Endothelial cell of umbilical vein (primary cell): ENCODE measurements at places on chromosomes 11 and 22. TPM values are rescaled to one million over a fixed set of nuclear protein-coding genes. Genes with fewer than 3 reads are reported as not detected.

DNA sequence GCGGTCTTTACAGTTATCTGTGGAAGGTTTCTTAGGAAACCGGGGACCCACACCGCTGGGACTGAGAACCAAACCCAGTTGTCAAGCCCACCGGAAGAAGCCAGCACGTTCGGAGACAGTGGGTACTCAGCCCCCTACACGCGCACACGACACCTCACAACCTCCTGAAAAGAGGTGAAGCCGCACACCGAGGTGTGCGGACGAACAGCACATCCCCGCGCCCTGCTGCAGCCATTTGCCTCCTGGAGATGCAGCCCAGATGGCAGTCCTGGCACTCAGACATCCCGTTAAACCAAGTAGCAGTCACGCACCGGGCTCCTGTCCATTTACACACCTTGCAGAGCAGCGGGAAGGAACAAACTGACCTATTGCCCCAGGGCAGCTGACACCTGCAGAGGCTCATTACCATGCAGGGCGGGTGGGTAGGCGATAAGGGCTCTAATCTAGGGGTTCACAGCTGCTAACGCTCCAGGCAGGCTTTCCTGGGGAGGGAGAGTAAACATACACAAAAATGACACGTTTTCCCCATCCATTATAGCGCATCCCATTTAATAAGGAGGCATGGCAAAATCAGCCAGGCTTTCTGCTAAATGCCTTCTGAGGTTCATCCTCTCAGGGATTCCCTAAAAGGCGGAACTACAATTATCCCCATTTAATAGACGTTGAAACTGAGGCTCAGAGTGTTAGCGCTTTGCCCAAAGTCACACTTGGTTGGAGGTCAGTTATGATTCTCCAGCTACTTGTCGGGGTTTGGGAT lies 864 bp upstream of the EHBP1L1 start:
- peak; percentile 46 for DNase-seq

DNA sequence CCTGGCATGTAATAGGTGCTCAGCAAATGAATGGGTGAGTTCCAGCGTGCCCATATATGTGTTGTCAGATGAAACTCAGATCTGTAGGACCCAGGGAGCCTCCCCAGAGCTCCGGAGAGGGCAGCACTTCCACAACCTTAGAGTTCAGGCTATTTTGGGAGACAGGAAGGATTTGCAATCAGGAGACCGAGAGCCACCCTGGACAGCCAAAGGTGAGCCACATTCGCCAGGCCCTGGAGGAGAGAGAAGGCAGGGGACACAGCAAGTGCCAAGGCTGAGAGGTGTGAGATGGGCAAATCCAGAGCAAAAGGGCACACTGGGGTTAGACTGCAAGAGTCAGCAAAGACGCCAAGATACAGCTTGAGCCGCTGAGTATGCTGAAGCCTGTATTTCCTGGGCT lies 66.4 kb downstream of the CD82 start:
- no peak for DNase-seq

DNA sequence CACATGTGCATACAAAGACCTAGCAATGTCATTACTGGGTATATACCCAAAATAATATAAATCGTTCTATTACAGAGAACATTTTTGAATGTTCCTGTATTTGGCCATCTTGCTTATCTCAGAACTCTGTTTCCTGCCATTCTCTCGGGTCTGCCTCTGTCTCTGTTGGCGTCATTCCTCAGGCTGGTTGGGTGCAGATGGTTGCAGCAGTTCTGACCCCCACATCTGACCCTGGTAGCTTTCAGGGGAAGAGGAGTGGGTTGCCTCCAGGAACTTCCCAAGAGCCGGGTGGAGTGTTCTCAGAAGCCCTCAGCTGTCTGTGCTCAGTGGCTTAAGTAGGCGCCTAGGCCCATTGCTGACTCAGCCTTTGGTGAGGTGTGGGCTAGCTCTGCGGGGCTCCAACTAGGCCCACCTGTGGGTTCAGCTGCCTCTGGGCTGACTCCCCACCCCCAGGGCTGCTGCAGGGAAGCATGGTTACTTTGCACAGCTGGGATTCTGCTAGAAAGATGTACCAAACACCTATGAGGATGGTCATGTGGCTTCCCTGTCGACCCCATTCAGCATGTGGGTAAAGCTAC lies 114.0 kb downstream of the TBC1D22A start:
- DNase-seq: peak; percentile 73

DNA sequence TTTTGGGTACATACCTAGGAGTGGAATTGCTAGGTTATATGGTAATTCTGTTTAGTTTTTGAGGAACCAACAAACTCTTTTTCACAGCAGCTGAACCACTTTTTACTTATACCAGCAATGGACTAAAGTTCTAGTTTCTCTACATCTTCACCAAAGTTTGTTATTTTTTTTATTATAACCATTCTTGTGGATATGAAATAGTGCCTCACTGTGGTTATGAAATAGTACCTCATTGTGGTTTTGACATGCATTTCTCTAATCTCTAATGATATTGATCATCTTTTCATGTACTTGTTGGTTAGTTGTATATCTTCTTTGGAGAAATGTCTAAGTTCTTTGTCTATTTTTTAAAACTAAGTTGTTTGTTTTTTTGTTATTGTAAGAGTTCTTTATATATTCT lies 27.2 kb downstream of the STIM1 start:
- DNase-seq: no peak

- DNase-seq: no peak
Measured at GRCh38 chr11:127233998-127234397, 233.4 kb upstream of the KIRREL3 start.

DNA sequence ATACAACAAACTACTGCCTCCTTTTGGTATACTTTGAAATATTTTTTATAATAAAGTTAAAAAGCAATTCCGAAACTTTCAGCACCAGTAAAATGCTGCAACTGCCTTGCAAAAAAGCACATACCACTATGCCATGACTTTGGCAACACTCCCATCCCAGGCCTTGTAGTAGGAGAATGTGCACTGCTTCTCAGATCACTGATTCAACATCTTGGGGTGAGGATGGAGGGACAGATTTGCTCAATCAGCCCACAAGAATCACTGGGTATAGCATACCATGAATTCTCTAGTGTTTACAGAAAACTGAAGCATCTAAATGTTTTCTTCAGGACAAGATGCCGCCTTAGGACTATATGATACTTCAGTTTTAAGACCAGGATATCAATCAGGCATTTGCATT lies 14.9 kb downstream of the EIF4ENIF1 start:
- DNase-seq: no peak

DNA sequence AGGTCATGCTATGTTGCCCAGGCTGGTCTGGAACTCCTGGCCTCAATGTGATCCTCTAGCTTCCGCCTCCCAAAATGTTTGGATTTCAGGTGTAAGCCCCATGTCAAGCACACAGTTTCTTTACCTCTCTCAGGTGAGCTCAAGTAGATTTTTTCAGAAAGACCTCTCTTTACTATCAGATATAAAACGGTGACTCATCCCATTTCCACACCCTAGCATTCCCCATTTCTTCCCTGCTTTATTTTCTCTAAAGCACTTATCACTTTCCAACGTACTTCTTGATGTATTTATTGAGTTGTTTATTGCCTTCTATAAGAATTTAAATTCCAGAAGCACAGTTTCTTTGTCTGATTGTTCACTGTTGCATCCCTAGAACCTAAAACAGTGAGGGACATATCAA lies 3.7 kb downstream of the TSG101 start:
- no peak for DNase-seq

GRCh38 chr11:94926698-94927237 lies 46.6 kb downstream of the CWC15 start:
- peak; percentile 94 for DNase-seq

CNTN5 gene
- not detected in 2 replicates for total RNA-seq

- DNase-seq: no peak
Measured at GRCh38 chr22:47166446-47167016, 404.1 kb downstream of the TBC1D22A start.

NRXN2 gene
- not detected in 2 replicates for total RNA-seq

- DNase-seq: no peak
Measured at GRCh38 chr11:28470180-28470579, 362.0 kb downstream of the METTL15 start.

MIAT gene
- 0.53 and 0.80 TPM in 2 replicates for total RNA-seq

DNA sequence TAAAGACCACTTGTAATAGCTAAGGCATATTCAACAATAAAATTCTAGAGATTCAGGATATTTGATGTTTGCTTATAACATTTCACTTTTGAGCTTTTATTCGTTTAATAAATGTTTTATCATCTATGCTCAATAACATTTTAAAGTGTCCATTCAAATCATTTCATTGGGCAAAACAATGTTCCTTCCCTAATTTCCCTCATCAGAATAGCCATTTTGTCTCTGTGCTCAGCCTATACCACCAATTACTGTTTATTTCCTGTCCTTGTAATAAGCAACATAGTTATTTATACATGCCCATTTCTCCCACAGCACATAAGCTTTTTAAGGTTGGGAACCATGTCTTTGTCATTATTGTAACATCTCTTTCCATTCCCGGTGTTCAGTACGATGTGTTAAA lies 1.3 kb upstream of the SC5D start:
- no peak for DNase-seq

DNA sequence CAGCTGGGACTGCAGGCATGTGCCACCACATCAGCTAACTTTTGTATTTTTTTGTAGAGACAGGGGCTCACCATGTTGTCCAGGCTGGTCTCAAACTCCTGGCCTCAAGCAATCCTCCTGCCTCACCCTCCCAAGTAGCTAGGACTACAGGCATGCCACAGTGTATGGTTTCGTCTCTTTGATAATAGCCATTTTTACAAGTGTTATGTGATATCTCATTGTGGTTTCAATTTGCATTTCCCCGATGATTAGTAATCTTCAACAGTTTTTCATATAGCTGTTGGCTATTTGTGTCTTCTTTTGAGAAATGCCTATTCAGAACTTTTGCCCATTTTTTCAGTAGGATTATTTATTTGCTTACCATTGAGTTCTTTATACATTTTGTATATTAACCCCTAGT lies 9.0 kb upstream of the MTMR3 start:
- no peak for DNase-seq

DNA sequence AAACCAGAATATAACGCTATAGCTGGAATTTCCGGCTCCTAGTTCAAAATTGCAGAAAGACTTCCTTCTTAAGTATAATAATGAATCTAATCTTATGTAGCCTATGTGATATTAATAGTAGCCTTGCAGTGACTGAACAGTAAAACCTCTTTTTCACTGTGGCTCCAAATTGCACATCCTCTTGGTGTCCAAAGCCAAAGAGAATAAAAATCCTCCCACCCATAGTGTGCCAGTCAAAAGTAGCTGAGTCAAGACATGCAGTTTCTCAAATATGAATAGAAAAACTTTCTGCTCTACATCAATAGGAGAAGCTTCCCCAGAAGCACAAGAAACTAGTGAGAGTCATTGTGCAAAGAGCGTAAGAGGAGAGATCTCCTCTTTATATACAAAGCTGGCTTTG lies 76.0 kb upstream of the PICALM start:
- DNase-seq: no peak

DNA sequence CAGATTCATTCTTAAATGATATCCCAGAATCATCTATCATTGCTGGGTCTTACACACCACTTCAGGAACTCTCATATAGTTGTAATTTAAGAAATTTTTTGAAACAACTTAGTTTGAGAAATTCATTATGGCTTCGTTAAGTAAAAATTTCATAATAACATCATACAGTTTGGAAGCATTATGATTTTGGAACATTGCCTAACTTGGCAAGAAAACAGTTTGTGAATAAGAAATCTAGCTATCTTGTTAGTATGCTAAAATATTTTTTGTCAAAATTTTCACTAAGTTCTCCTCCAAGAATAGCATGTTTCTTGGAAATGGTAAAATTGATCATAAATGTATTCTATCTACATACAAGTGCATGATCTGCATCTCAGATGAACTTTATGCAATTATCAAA lies 217.7 kb downstream of the CNTN5 start:
- DNase-seq: no peak

- no peak for DNase-seq
Measured at GRCh38 chr11:104581246-104581980, 316.8 kb downstream of the CASP12 start.

CD6 gene
- not detected in 2 replicates for total RNA-seq

DNA sequence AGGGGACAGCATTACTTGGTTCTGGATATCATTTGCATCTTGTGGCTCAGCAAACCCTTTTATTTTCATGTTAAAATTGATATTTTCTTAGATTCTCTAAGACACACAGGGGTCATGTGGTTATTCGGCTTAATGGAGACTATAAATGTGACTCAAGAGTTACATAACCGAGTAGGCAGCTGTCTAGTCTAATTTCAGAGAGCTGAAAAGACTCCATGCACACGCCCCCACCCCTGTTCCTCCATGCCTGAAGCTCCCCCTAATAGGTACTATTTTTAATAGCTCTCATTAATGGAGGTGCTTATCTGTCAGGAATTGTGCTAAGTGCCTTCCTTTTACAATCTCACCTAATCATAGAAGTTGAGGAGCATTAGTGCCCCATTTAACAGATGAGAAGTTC lies 189.2 kb upstream of the ARHGAP20 start:
- no peak for DNase-seq

GRCh38 chr22:46053563-46054090 lies 76.7 kb upstream of the WNT7B start:
- peak; percentile 64 for DNase-seq

POU2AF3 gene
- total RNA-seq: not detected in 2 replicates

- no peak for DNase-seq
Measured at GRCh38 chr11:2740275-2740940, 40.6 kb upstream of the KCNQ1OT1 start.

- DNase-seq: no peak
Measured at GRCh38 chr11:121571506-121571905, 118.7 kb upstream of the SORL1-AS1 start.

GRCh38 chr11:75241906-75242644 lies 1.5 kb downstream of the TPBGL start:
- DNase-seq: no peak

DNA sequence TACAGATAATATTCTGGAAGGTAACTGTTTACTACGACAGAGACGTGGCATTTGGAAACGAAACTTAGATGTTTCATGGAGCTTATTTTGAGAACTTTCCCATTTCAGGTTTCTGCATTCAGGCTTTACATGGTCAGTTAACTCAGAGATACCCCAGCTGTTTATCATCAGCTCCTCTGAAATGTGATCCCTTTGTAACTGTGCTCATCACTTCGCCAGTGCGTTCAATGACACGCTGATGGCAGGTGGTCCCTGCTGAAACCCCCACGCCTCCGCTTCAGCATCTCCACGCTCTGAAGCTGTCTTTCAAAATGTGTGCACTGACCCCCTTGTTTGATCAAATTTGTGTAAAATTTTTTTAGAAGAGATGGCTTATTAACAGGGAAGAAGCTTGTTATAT lies 30.5 kb downstream of the ALG12 start:
- no peak for DNase-seq
